CD8-positive, alpha-beta memory T cell (primary cell): ENCODE measurements at places on chromosomes 3 and 15. TPM values are rescaled to one million over a fixed set of nuclear protein-coding genes. Genes with fewer than 3 reads are reported as not detected.

Gene C3orf20
- not detected for polyA plus RNA-seq

Gene IGSF11
- polyA plus RNA-seq: 0.58 TPM

Gene OR5K2
- polyA plus RNA-seq: not detected

Gene AADACL2
- polyA plus RNA-seq: not detected

Gene HTR3E
- polyA plus RNA-seq: not detected

Gene CTXN2
- polyA plus RNA-seq: not detected

Gene USP8
- polyA plus RNA-seq: 64.1 TPM

Gene RLBP1
- not detected for polyA plus RNA-seq

Gene RETNLB
- not detected for polyA plus RNA-seq

Gene MST1
- polyA plus RNA-seq: 0.31 TPM

Gene CD276
- polyA plus RNA-seq: not detected

Gene SLC6A11
- not detected for polyA plus RNA-seq

Gene NANOGP8
- polyA plus RNA-seq: not detected

Gene DNAH12
- polyA plus RNA-seq: not detected

Gene CELF6
- polyA plus RNA-seq: not detected

Gene SPSB4
- not detected for polyA plus RNA-seq

Gene VGLL3
- not detected for polyA plus RNA-seq

Gene RTP3
- polyA plus RNA-seq: not detected

Gene VEPH1
- not detected for polyA plus RNA-seq

Gene ADIPOQ
- polyA plus RNA-seq: not detected

Gene RASGRP1
- 90.9 TPM for polyA plus RNA-seq

Gene GABRB3
- not detected for polyA plus RNA-seq

Gene PRKCI
- 14.9 TPM for polyA plus RNA-seq

Gene CCDC12
- 114 TPM for polyA plus RNA-seq

Gene NKIRAS1
- 5.3 TPM for polyA plus RNA-seq
